ENCODE measurements at places on chromosomes 5 and 9.

- DNase-seq: no peak
Measured at GRCh38 chr5:150073086-150073625, 13.2 kb downstream of the CSF1R start.

GRCh38 chr5:159800131-159800840 is 116.0 kb upstream of the ADRA1B start:
- DNase-seq: no peak

- DNase-seq: no peak
Measured at GRCh38 chr5:132962429-132963021, 909 bp downstream of the AFF4 start.

DNA sequence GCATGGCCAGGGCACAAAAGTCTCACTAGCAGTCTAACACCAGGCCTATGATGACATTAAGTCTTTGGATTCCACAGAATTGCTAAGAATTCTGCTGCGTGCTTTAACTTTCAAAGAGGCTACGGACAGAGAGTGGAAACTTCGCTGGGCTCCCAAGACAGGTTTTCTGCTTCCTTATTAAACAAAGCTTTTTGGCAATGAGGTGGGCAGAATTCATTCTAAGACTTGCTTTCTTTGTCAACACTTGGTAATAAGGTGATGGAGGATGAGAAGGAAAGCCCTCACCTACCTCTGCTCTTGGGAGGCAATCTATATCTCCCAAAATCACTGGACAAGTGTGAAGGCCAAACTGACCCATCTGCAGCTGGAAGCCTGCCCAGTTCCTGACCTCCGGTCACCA is 231.9 kb downstream of the ATPSCKMT start:
- DNase-seq: no peak

GRCh38 chr5:78889369-78890140 is 95.6 kb downstream of the ARSB start:
- no peak for DNase-seq

GRCh38 chr9:19533373-19533772 is 124.6 kb downstream of the ACER2 start:
- no peak for DNase-seq

DNA sequence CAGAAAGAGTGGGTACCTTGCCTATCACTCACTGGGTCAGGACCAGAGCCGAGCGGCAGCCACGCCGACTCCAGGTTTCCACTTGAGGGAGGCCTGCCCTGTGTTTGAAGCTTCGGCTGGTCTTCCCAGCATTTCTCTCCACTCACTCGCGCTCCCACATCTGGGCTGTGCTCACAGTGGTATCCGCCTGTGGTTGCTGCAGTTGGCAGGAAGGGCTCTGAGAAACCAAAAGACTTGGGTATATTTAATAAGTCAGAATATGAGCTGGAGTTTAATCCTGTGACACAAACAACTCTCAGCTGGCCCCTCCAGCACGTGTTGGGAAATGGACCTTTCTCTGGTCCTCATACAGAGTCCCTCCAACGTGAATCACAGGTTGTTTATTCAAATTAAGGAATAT is 70.9 kb downstream of the SPRY4 start:
- no peak for DNase-seq

- DNase-seq: no peak
Measured at GRCh38 chr9:126295936-126296600, 30.6 kb upstream of the MVB12B start.

DNA sequence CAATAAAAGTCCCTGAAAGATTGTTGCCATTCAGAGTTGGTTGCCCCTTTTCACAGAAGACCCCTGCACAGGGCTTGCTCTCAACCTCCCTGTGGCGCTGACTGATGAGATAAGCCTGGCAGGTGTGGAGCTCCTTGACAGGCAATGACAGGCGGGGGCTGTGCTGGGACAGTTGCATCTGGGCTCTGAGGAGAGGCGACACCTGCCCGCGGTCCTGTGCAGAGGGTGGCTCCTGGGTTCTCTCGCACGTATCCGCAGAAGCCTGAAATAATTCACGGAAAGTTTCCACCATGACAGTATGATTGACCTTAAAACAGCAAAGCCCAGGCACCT is 19.8 kb upstream of the EXOC3 start:
- no peak for DNase-seq
